ENCODE measurements at places on chromosomes 2 and 18.

- DNase-seq = no peak
Observed at GRCh38 chr2:126646026-126646425, 9.9 kb upstream of the GYPC start.

GRCh38 chr2:127220102-127220767 is at the start of gene CYP27C1:
Gene CYP27C1 (minus strand): TSS chr2:127220299. CDS start chr2:127220270, 29 bp downstream.
- no peak for DNase-seq

DNA sequence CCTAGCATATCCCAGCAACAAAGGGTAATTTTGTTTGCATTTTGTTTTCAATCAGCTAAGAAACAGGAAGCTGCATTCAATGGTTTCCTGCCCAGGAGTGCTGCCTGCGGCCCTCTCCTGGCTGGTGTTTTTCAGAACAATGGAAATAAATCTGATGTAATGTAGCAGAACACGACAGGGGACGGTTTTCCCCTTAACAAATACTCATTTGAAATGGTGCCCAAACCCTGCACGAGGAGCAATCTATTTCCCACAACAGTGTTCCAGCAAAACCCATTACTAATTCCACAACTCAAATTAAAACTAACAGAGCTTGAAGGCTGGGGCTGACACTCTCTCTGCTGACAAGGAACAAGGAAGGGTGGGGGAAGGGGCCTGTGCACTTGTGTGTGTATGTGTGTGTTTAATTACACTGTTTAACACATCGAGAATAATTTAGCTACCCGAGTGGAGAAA is 8.7 kb downstream of the CAPN13 start:
- no peak for DNase-seq

DNA sequence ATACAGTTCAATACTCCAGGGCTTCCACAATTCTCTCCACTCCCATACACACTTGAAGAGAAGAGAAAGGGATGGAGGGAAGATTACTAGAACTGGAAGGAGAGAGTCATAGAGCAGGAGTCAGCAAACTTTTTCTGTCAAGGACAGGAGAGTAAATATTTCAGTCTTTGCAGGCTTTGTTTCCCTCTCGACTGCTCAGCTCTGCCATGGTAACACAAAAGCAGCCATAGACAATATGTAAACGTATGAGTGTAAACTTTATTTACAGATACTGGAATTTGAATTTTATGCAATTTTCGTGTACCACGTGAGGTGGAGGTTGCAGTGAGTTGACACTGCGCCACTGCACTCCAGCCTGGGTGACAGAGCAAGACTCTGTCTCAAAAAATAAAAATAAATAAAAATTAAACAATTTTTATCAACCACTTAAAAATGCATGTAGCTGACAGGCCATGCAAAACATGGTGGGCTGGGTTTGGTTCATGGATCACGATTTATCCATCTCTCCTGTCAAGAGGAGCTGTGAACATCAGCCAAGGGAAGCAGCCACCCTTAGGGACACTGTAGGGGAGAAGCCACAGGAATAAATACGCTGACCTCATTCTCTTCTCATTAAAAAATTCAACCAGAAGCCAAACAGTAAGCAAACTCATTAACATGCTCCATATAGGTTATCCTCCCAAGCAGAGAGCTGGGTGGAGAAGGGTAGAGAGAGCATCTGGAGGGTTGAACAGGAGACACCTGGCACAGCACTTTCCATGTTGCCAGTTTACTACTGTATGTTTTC is 266.4 kb upstream of the FN1 start:
- no peak for DNase-seq

DNA sequence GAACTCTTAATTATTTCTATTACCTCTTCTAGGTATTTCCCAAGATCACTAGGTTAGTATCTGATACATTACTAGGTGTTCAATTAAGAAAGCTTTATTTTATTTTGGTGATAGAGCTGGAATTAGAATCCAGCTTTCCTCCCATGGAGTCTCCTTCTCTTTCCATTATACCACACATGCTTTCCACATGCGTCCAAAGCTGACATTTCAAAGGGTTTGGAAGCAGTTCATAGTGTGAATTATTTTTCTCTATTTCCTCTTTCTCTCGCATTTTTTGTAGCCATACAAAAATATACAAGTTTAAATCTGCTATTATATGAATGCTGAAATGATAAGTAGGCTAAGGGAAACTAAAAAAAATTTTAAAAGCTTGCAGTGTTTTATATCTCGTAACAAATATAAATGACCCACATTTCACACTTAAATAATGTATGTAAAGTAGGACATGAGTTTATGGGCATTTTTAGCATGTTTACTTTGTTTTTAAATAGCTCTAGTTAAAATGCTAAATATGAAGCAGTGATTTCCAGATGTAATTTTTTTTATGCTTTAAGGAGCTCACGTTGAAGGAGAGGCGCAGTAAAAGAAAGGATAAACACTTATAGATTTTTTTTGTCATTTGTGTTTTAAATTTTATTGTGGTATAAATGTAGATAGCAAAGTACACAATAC is 20.1 kb downstream of the ZC3H6 start:
- DNase-seq = no peak

Data from amygdala (tissue), 56 donors.